ENCODE measurements at places on chromosomes 5 and 9.
A peak's percentile ranks its signal among the peaks of the same experiment; 100 is the strongest.

- no peak for DNase-seq
Measured at GRCh38 chr5:137260820-137261695, 238.1 kb downstream of the SPOCK1 start.

DNA sequence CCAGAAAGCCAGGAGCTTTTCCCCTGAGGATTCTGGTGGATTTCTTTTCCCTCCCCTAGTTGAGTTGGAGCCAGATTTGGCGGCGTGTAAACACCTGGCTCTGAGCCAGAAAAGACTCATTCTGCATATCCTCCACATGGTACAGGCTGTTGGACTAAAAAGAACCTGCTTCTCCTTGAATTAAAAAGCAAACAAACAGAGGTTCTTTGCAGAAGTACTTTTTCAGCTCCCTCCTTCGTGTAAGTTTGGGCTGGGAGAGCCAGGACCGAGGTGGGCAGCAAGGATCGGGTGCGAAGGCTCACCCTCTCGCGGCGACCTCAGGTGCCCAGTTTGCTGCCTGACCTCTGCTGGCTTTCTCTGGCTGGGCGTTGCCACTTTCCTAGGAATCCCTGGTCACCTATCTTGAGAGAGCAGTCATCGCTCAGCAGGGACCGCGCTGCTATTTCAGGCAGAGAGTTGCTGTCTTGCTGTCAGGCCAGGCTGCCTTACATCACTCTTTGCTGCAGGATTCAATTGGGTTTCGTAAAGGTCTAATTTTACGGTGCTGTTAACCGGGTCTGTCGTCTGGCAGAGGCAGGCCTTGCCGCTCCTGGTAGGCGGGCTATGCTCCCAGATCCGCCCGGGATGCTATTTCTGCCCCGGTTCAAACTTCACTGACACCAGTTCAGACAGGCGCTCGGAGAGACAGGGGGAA lies 3.2 kb downstream of the PAPPA start:
- peak; percentile 30 for DNase-seq

- DNase-seq, result no peak
Measured at GRCh38 chr9:93291536-93292287, 107.8 kb downstream of the WNK2 start.

DNA sequence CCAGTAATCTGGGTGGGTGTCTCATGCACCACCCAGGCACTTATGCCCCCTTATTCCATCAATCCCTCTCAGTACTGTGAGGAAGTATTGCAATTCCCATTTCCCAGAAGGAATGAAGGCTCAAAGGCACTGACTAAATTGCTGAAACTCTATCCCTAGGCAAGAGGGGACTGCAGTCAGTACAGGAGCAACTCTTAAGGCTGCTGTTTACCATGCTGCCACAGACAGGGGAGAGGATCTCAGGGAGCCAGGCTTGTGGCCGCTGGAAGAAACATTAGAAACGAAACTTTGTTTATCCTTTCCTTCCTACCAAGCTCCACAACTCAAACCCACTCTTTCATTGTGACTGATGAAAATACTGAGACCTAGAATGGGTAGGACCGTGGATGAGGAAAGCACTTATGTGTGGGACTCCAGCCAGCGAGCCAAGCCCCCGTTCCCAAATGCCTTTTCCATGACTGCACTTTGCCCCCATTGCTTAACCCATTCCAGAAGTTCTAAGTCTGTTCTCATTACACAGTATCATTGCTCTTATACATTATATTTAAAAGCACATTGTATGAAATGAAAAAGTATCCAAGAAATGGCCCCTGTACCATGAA lies 54.3 kb downstream of the TLE1 start:
- no peak for DNase-seq

DNA sequence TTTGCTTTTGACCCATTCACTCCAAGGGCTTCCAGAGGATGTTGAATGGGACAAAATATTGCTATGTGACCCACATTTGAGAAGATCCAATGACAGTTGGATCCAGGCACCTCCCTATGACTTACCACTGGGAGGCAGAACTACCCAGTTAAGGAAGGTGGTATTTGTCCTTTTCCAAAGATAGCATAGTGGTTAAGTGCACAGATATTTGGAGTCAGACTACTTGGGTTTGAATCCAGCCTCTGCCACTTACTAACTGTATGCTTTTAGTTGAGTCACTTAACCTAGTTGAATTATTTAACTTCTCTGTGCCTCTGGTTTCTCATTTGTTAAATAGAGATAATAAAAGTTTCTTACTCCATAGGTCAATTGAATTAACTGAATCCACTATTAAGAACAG lies 74.5 kb upstream of the PALM2AKAP2 start:
- no peak for DNase-seq

DNA sequence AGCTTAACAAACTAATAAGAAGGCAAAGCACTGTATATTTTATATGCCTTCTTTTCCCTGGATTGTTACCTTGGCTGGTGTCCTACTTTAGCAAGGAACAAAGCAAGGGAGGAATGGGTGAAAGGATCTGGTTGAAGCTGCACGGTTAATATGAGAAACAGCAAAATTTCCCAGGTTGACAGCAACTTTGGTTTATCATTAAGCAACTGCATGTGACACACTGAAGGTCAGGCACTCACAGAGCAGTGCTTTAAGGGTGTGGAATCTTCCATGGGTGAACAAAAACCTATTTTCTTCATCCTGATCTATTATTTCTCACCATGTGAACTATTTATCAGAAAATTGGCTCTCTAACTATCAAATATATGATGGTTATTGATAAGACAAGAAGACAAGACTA lies 109.0 kb upstream of the ATP10B start:
- no peak for DNase-seq

DNA sequence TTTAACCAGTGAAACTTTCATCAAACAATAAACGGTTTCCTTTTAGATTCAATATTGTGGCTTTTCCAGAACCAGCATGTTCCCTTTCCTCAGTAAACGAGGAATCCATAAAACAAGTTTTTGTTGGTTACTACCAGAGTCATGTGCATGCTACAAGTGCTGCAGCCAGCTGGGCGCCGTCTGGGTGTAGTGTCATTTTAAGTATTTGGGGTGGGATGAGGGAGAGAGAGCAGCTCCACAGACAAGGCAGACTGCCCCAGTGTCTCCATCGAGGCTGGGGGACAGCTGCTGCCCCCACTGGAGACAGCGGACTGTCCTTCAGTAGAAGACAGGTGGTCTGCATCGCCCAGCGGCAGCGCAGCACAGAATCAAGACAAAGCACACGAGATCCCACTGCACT lies 17.3 kb downstream of the ARPC5L start:
- no peak for DNase-seq

DNA sequence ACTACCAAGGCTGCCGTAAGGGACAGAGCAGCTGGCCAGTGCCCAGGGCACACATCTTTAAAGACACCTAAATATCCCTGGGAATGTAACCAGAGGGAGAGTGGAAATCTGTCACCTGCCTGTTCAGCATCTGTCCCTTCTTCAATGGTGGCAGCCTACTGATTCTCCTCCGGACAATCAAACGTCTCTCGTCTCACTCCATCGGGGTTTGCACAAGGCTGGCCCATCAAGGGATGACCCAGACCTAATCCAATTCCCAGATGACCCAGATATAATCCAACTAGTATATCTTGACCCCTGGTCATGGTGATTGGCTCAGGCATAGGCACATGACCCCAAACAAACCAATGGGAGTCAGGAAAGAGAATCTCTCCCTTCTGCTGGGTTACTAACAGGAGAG lies 93.5 kb downstream of the HRH2 start:
- no peak for DNase-seq

- no peak for DNase-seq
Measured at GRCh38 chr5:173705512-173706044, 89.1 kb upstream of the BOD1 start.

DNA sequence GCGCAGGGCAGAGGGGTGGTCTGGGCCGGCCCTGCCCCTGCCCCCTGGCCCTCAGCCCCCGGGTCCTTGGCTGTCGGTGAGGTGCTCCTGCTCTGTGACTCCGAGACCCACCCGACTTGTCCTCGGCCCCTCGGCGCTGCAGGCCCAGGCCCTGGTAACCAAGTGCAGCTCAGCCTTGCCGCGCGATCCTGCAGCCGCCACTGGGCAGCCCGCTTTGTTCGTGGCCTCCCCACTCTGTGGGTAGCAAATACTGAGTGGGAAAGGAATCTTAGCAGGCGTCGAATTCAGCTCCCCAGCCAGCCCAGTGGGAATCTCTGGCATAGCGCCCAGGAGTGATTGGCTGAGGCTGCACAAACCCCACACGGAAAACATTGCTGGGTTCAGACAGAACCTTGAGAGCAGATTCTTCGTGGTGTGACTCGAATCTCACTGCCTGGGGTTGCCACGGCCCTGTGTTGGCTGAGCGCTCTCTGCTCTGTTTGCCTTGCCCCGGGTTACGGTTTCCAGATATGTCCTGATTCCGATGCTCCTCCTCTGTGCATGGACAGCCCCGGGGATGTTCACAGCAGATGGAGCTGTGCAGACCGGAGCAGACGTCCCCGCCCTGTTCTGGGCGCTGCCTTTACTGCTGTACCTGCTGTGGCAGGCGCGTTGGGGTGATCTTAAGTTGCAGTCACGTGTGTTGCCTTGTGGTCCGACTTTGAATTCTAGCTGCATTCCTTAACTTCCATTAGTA lies 13.4 kb upstream of the EXOC3 start:
- DNase-seq, result no peak

GRCh38 chr5:113061846-113062780 lies 85.5 kb downstream of the DCP2 start:
- DNase-seq, result no peak

DNA sequence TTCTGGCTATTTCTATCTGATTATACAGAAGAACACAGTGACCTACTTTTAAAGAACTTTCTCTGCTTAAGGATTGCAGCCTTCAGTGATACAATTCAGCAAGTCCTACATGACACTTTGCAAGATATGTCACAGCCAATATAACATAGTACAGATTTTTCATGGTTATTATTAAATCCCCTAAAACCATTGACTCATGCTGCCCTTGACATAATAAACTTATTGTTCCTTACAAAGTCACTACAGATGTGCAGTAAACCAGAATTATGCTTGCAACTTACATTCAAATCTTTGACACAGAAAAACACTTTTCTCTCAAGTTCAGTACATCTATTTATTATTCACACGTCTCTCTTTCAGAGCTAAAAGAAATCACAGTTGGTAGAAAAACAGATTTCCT lies 1136.3 kb upstream of the ACO1 start:
- DNase-seq, result no peak

GRCh38 chr9:98775831-98776441 lies 20.4 kb downstream of the ANKS6 start:
- peak; percentile 69 for DNase-seq

GRCh38 chr5:83672646-83673045 lies 48.0 kb downstream of the HAPLN1 start:
- DNase-seq, result no peak

DNA sequence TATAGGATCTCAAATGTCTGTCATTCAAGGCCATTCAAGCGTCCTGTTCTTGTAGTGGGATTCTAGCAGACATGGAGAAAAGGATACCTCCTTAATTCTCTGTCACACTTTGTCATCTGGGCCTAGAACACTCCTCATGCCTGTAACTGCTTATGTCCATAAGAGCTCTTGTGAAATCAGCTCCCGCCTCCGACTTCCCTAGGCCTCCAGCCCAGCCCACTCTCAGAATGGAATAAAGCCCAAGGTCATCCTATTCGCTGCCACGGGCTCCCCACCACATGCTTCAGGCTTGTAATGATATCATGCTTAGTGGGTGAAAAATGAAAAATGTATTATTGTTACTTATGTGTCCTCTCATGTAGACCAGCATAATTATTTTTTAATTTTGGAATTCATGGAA lies 632.5 kb downstream of the ISL1 start:
- no peak for DNase-seq

- no peak for DNase-seq
Measured at GRCh38 chr9:110323818-110324217, 13.8 kb downstream of the TXNDC8 start.

DNA sequence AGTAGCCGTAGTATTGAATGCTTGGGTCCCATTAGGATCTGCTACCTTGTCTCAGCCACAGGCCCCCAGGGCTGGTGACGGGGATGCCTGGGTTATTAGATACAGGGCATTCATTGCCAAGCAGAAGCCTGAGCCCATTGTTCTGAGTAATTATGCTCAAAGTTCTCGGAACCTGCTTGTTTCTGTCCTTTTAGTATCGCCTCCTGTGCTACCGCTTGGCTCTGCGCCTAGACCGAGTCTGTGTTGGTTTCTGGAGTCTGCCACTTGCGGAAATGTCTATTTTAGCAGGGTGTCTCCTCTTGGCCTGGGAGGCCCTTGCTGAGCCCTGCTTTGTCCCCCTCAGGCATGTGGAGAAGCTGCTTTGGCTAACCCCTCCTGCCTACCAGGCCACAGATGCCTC lies 506.1 kb downstream of the BNC2 start:
- no peak for DNase-seq

DNA sequence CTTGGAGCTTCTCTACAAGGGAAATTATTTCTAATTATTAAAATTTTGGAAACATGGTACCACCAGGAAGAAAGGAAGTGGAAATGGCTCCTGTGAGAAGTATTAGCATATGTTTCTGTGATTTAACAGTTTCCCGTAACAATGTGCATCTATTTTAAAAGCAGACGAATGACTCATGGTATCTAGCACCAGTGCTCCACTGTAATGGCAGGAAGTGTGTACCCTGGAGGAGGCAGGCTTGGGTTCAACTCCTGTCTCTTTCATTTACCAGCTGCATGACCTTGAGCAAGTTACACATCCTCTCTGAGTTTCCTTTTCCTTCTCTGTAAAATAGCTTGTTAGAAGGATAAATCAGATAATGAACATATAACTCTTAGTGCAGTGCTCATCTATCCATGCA lies 41.0 kb upstream of the ANGPTL2 start:
- DNase-seq, result no peak
